Glomerular endothelial cell (primary cell): ENCODE measurements at places on chromosomes 3 and 15. TPM values are rescaled to one million over a fixed set of nuclear protein-coding genes. Genes with fewer than 3 reads are reported as not detected.

The KLF13 gene
- 41.2 and 52.9 TPM in 2 replicates for total RNA-seq

The ARPP19 gene
- 122 and 126 TPM in 2 replicates for total RNA-seq

The GOLGA6A gene
- total RNA-seq: not detected in 2 replicates

The SCN11A gene
- 0.15 and 0.23 TPM in 2 replicates for total RNA-seq

The ZNF35 gene
- 11.6 and 12.0 TPM in 2 replicates for total RNA-seq

The IP6K1 gene
- 50.5 and 59.3 TPM in 2 replicates for total RNA-seq

The PCSK6 gene
- total RNA-seq: 19.2 and 24.4 TPM in 2 replicates
